Stimulated activated naive B cell treated with anti-CD40 and anti-IgM and Interleukin-4, amounts not matched to agents 10 μg/mL and 1 μg/mL and 100 μg/mL, for 72 hours (primary cell): ENCODE measurements at places on chromosomes 6 and 20.
A peak's percentile ranks its signal among the peaks of the same experiment; 100 is the strongest.

DNA sequence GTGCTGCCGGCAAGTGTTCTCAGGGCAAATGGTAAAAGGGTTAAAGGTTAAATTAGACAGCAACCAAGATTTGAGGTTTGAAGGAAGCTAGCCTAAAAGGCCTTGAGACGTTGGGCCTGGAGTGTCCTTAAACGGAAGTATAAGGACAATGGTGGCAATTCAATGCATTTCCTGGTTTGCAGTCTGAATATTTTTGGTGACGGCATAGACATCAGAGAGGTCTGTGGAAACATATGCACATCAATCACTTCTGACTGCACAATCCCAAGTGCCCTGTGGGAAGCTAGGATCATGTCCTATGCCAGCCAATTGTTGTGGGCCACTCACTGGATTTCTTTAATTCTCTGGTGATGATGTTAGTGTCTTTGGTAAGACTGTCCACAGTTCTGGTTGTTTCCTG is 25.7 kb upstream of the TUBB2A start:
- no peak for DNase-seq

DNA sequence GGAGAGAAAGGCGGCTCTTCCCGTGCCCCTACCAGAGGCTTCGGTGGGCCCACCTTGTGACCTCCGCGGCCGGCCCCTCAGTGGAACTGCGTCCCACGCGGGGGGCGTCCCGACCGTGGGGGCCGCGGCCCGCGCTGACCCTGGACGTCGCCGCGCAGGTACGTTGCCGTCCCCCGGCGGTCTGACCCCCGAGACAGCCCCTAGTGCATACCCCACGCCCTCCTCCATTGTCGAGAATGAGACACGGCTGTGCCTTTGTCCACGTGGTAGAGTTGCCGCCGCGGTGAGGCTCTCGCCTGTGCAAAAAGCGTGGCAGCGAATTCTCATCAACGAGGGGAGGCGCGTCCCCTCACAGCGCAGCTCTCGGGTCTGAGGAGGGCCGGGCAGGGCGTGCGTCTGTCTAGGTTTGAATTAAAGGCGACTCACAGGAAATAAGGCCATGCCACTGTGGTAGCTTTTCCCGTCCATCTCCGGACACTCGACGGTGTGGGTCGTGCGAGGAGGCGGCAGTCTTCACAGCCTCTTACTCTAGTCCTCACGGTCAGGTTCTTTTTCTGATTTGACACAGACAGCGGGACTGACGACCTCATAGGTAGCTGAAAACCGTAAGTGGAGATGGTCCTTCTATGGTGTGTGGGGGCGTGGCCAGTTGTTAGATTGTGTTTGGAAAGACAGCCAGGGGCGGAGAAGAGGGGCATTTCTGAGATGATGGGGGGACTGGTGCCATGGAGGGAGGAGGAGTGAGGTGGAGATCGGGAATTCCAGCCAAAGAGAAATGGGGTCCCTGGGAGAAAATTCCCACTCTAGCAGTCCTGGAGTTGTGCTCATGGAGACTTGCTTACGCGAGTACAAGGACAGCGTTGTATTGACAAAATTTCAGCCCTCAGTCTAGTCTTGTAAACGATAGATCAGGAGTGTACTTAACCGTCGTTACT is 580 bp downstream of the NXT1 start:
- DNase-seq = peak; percentile 51

DNA sequence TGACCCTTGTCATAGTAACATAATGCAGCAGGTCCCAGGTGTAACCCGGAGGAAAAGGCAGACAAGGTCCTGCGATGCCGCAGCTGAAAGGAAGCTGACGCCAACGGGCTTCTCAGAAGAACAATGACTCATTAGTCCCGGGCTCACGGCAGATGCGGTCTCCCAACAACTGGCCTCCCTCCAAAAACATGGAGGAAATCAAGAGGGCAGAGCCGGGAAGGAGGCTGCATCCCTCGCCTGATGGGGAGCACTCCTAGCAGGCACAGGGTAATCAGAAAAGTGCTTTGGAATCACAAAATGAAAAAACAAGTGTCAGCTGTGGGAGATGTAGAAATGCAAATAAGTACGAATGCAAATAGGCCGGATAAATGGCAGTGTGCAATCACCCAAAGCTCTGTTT is 165.2 kb upstream of the AGPAT4 start:
- DNase-seq = no peak

- peak; percentile 25 for DNase-seq
These were observed 87.7 kb downstream of the HIVEP2 start for GRCh38 chr6:142857233-142857761.

DNA sequence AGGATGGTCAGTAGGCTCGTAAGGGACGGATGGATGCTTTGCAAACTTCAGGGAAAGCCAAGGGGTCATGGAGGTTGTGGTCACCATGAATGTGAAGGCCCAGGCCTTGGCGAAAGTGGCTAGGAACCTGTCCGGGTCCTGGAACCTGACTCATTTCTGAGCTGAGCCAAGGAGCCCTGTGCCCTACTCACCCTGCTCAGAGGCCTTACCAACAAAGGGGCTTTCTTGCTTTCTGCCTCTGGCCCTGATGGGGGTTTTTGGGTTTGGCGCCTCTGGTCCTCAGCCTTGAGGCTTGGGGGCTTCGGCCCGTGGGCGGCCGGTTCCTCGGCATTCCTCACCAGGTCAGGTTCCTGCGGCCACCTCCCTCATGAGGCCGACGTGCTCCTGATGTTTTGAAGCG is 155.1 kb downstream of the DTNBP1 start:
- DNase-seq = no peak

- DNase-seq = no peak
These were observed 3.2 kb upstream of the TGM3 start for GRCh38 chr20:2292416-2293110.

DNA sequence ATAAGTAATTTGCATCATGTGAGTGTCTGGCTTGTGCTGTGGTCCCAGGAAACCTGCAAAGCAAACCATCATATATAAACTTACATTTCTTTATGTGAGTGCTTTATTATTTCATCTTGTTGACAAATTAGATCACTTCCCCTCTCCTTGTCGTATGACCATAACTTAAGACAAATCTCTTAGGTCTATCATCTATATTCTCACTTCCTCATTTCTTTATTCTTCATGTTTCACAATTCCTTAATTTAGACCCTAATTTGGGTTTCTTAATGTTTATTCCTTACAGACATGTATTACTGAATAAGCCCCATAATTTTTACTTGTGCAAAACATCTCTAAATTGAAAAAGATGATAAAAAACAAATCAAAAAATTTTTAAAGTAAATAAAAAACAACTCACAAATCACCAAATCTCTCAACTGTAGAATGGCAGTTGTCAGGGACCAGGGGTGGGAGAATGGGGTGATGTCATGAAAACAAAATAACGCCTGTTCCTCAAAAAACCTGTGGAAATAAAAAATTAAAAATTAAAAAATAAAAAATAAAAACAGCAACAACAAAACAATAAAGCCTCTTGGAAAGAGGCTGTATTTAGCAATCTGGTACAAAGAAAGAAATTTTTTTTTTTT is 49.5 kb upstream of the FBXO30 start:
- DNase-seq = no peak

DNA sequence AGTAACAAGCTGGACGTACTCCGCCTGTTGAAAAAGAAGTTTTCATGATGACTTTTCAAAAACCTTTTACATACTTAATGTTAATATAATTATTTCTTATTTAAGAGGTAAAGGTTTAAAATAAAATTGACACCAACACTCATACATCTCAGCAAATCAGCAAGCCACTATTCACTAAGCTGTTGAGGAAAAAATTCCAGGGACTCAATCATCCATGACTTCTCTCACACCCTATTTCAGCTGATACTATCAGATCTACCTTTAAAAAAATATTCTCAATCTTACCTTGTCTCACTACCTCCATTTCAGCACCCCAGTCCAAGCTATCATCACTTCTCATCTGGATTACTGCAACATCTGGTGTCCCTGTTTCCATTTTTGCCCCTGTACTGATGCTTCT is 109.3 kb downstream of the HACE1 start:
- DNase-seq = no peak
